ENCODE measurements at places on chromosomes 1 and 21.

- DNase-seq = no peak
Observed at GRCh38 chr1:209645574-209646452, 6.4 kb downstream of the LAMB3 start.

DNA sequence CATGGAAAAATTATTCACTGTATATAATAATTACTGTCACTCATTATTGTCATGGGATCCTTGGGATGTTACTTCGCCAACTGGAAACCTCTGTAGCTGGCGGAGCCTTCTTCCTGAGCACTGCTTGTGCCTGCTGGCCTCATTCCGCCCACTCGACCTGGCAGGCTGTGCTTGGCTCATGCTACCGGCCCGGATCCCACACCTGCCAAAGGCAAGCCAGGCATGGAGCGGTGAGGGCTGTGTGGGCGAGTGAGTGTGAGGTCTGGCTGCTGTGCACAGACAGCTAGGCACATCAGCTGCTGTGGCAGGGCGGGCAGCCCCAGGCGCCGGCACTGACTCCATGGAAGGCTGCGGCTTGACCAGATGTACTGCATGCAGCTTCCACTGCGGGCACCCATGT, 78.4 kb downstream of the DISP1 start:
- no peak for DNase-seq

GRCh38 chr1:53733975-53734649, 4.9 kb downstream of the GLIS1 start:
- no peak for DNase-seq

DNA sequence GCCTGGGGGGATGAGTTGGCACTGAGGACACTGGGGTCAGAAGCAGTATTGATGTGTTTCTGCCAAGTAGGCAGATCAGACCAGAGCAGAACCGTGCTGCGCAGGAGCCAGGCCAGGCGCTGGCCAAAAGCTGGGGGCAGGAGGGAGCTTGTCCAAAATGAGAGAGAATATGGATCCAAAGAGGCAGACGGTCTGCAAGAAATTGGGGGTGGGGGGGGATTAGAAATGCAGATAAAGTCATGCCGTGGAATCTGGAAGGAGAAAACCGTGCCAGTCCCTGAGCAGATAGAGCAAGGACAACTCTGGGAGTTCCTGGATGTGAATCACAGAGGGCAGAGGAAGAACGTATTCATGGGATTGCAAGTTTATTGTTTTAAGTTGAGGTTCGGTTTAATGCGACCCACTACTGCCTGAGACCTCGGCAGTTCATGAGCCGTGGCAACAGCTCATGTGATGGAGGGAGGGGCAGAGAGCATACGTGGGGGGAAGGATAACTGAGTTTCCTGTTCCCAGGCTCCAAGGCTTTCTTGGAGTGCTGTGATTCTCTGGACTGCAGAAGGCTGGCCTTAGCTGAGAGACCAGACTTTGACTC, 224.0 kb downstream of the FGGY start:
- no peak for DNase-seq

GRCh38 chr1:178192686-178193085, 98.8 kb downstream of the RASAL2 start:
- DNase-seq = no peak

GRCh38 chr1:234725177-234726132, 115.5 kb upstream of the IRF2BP2 start:
- peak; percentile 11 for DNase-seq

DNA sequence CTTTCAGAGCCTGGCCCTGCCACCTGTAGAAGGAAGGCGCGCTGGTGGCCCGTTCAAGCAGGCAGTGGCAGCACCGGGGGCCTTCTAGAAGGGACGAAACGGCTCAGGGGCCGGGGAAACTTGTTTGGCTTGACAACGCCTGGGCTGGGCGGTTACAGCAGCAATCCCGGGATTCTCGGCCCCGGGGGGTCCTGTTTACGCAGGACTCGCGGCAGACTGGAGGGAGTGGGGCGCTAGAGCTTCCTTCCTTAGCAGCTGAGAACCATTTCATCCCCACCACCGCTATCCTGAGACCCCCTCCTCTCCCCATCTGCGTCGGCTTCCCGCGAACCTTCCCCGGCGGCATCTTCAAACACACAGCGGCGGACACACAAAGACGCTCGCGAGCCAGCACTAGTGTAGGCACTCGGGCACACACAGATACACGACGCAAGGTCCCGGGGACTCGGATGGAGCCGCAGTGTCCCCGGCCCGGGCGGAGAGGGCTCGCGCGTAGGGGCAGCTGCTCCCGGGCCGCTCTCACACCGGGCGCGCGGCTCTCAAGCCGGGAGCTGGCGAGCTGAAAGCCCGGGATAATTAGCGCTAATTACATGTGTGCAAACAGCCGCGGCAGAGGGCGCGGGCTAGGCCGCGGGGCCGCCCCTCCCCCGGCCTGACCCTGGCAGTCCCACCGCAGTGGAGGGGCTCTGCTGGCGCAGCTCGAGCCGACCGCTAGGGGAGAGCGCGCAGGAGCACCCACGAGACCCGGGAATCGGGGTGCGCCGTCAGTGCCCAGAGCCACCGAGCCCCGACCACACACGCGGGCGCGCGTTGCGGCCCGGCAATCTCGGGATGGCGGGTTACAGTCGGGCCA, 271.4 kb downstream of the FOXD2 start:
- DNase-seq = no peak

GRCh38 chr1:230186874-230187273, 119.8 kb downstream of the GALNT2 start:
- DNase-seq = no peak

DNA sequence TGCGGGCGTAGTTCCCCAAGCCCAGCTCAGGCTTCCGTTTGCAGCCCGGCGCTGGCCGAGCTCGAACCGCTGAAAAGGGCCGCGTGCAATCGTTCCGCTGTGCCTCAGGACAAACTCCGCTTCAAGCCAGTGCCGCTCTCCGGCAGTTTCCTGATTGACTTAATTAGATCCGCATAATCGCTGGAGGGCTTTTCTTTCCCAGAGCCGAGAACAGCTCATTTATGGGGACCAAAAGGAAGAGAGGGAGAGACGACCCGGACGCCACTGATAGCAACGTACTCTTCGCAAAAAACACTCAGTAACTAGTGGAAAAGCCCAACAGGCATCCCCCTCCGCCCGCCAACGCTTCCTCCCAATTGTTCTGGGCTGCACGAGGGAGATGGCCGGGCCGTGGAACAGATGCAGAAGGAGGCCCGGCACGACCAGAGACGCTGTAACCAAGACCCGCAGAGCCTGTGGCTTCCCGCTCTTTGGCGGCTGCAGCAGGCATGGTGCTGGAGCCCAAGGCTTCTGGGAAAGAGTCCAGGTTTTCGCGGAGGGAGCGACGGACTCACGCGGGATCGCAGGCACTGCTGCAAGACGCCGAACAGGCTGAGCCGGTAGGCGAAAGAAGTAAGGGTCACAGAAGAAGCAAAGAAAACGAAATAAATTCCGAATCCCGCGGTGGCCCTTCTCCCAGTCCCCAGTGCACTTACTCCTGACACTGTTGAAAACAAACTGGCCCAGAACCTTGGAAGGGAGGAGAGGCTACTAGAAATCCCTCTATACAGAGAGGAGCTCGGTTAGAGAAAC, 3.6 kb upstream of the FOXD2 start:
- DNase-seq = no peak

DNA sequence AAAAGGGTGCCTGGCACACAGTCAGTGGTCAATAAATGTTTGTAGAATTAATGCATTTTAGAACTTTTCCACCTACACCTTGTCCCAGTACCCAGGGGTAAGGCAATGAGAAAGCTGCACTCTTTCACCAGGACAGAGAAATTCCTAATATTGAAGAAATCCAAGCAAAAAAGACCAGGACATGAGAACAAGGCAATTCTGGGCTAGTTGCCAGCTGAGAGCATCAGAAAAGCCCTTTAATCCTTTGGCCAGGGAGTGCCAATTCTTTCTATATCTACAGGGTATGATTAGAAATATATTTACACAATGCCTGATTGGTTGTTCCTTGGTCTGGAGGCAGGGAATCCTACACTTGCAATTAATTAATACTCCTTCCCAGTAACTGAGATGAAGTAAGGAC, 492.4 kb upstream of the NFIA start:
- DNase-seq = no peak

- peak; percentile 36 for DNase-seq
Observed at GRCh38 chr1:109790735-109791494, 27.2 kb upstream of the EPS8L3 start.

DNA sequence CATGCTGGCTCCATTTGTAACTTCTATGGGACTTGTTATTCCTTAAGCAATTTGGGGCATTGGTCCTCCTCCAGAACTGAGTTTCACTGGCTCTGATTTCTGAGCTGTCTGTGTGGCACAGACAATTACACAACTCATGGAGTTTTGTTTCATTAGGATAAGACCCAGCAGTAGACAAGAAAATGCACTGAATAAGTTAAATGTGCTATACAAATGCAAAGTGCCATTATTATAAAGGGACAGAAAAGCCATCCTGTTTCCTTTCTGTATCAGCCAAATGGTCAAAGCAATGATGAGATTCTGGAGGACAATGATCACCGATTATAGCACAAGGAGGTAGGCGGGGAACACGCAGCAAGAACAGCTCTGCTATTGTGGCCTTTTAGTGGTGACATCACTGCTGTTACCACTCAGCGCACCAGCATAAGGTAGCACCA, 81.9 kb downstream of the CNIH3 start:
- no peak for DNase-seq

GRCh38 chr1:225944951-225945350, 3.9 kb upstream of the LEFTY2 start:
- no peak for DNase-seq

- no peak for DNase-seq
Observed at GRCh38 chr1:6172549-6172948, 7.6 kb downstream of the CHD5 start.

DNA sequence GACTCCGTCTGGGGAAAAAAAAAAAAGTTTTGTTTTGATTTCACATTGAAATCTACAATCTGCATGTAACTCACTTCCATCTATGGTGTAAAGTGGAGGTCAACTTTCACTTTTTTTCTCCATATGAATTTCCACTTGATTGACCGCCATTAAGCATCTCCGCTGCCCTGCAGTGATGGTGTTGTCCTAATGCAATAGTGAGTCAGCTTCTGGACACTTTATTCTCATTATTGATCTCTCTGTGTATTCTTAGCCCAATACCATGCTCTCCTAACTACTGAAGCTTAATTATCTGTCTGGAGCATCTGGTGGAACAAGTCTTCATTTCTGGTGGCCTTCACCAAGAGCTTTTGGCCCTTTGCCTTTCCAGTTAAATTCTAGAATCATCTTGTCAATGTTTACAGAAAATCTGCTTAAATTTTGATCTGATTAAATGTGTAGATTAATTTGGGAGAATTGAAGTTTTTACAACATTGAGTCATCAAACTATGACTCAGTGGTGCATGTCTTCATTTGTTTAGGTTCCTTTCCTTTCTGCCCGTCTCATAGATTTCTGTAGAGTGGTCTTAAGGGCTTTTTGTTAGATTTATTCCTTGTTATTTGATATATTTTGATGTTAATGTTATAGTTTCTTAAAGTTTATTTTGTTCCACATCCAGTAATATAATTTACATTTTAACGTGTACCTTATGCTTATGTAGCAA, 181.5 kb downstream of the PRDM2 start:
- no peak for DNase-seq
